ENCODE measurements at places on chromosomes 1 and 21.

DNA sequence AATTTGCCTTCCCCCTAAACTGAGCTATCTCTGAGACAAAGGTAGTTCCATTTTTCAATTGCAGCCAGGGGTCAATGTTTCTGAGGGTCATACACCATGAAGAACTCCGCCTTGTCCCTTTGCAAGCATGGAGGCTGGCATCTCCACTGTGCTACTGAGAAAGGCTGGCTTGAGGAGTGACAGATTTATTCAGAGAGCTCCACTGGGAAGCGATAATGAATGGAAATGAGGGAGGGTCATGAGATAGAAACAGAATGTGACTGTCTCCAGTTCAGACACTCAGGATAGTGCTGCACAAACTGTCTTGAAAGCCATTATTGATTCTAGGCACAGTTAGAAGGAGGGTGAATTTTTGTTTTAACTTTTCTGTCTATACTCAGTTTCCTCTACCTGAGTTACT is 197.5 kb downstream of the ZNF326 start:
- no peak for DNase-seq

DNA sequence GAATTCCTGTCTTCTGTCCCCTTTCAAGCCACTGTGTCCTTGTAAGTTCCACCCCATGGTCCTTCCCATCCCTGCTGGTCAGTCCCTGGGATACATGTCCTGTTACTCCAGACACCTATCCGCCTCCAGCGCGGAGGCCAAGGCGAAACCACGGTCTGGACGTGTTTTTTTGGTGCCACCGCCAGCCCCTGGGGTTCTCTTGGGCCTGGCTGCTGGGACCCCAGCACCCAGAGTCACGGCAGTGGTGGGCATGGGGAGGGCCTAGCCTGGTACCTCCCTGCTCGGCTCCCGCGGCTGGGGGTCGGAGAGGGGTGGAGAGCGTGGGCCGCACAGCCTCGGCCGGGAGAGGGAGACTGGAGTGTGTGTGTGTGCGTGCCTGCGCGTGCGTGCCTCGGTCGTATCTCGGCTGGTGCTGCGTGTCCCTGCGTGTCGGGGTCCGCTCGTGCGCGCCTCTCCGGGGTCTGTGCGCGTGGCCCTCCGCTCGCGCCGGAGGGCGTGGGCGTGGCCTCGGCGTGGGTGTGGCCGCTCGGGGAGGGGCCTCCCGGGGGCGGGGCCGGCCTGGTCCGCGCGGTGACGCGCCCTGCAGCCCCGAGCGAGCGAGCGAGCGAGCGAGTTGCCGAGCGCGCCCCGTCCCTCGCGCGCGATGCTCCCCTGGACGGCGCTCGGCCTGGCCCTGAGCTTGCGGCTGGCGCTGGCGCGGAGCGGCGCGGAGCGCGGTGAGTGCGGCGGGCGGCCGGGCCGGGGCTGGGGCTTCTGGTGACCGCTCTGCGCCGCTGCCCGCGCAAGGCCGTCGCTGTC is at the start of gene VWA1:
Gene VWA1, plus strand, starts transcription at position 585 of the 798 bp plus-strand sequence. Its CDS starts 59 bp downstream, at position 644.
- peak; percentile 86 for DNase-seq

- DNase-seq: no peak
Observed at GRCh38 chr1:231679109-231679508, 52.5 kb downstream of the DISC1 start.

GRCh38 chr21:38341546-38342012 is 84.8 kb downstream of the KCNJ15 start:
- DNase-seq: no peak

GRCh38 chr1:235843461-235843961 is 23.2 kb downstream of the LYST start:
- no peak for DNase-seq

DNA sequence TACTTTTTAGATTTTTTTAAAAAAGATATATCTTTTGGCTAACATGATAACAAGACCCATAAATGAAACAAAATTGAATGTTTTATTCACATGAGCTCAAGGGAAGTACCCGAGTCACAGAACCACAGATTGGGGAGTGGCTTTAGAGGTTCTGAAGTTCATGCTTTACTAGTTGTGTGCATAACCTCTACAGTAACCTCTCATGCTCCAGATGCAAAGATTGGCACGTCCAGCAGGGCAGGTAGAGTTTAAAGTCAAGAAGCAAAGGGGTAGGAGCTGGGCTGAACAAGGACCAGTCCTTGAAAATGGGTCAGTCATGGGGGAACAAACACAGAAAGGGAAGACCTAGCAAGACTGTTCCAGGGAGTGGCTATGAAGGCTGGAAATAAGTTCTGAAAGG is 109.6 kb downstream of the RNF220 start:
- DNase-seq: no peak

GRCh38 chr1:187477103-187477502 is 648.4 kb downstream of the PLA2G4A start:
- no peak for DNase-seq

GRCh38 chr21:42413093-42413492 is 9.4 kb downstream of the UBASH3A start:
- no peak for DNase-seq

DNA sequence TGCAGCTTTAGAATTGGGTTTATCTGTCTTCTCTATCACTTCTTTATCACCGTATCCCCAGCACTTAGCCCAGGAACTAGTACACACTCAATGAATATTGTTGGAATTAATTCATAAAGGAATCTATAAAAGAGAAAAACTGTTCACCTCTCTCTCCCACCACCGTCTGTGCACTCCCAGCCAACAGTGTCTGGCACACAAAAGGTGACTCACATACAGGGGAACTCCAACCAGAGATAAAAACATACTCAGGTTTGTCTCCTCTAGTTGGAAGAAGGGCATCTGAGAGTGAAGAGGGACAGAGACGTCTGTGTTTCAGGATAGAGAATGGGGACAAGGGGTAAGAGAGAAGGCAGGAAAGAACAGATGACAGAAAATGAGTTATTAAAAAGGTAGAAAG is 10.0 kb downstream of the ITLN1 start:
- peak; percentile 68 for DNase-seq

- no peak for DNase-seq
Observed at GRCh38 chr1:245987577-245987976, 519.5 kb downstream of the SMYD3 start.

DNA sequence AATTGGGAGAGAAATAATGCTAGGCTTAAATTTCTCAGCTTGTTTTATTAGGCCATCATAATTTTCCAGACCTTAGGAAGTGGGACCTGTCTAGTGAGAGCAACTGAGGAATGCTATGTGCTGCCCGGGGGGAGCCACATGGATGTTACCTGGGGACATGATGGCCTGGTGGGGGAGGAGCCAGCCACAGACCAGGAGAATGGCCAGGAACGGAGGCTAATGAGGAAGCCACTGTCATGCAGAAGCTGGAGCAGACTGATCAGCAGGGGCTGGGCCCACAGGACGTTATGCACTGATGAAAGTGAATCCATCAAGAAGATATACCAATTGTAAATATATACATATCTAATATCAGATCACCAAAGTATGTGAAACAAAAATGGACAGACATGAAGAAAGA is 4.6 kb upstream of the KRTAP10-1 start:
- no peak for DNase-seq

DNA sequence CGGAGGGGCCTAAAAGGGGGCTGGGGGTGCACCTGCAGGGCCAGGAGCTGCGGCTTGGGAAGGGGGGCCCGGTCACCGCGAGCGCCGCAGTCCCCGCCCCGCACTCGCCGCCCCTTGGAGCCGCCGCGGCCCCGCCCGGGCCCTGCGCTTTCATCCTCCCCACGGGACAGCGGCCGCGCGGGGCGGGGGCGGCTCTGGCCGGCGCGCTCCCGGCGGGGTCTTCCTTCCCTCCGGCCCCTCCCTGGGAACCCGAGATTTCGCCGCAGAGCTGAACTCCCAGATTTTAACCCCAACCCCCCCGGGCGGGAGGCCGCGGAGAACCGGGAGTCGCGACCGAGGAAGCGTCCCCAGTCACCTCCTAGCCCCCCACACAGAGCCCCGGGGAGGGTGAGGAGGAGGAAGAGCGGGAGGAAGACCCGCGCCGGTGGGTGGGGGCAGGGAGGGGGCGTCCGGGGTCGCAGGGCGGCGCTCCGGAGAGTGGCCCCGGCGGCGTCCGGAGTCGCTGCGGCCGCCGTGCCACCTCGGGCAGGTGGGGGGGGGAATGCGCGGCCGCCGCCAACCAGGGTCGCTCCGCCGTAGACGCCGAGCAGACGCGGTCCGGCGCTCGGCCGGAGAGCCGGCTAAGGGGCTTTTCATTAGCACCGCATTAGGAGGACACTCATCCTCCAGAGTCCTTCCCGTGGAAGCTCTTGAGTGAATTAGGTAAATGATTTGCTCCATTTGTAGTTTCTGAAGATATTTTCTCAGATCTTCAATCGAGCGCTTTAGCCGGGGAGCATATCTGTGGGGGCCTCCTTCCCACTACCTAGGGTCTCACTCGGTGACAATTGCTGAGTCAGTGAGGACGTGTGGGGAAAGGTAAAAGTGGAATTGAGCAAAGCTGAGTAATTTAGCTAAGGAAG is 31.6 kb upstream of the NFIA start:
- no peak for DNase-seq

DNA sequence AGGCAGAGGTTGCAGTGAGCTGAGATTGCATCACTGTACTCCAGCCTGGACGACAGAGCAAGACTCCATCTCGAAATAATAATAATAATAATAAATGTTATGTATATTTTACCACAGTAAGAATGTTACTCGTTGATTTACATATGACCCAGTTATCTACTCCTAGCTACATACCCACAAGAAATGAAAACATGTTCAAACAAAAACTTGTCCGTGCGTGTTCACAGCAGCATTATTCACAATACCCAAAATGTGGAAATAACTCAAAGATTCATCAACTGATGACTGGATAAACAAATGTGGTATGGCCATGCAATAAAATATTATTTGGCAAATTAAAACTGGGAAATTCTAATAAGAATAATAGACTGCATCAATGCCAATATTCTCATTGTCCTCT is 31.7 kb upstream of the ENSA start:
- no peak for DNase-seq

- DNase-seq: no peak
Observed at GRCh38 chr1:216500273-216500967, 77.2 kb upstream of the USH2A start.

DNA sequence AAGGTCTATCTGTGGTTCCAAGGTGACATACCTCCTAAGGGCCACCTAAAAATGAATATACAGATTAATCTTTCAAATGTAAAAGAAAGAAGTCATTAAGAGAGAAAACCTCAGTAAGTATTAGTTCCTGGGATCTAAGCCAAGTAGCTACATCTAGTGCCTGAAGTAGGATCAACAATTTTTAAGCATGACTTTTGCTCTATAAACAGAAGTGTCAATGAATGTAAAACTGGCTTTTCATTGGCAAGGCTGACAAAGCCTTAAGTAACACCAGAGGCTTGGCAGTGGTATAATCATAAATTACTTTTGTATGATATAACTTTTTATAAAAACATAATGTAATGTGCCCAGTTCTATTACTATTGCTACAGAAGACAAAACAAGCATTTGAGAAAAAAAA is 12.2 kb upstream of the ACADM start:
- DNase-seq: no peak

DNA sequence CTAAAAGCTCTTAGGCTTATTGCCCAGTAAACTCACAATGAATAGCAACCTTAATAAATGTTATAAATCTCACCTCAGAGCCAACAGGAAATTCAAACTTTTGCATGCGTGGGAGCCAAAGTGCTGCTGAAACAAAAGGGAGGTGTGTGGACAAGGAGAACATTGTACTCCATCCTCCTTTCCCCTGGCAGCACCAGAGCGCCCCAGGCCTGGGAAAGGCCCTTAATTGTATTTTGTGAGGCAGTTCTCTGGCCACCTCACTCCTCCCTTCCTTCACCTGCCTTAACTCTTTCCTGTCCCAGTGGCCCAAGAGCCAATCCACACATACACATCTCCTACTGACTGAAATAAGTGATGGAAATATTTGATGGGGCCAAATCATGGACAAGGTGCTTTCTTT is 648.5 kb downstream of the LMO4 start:
- DNase-seq: no peak

DNA sequence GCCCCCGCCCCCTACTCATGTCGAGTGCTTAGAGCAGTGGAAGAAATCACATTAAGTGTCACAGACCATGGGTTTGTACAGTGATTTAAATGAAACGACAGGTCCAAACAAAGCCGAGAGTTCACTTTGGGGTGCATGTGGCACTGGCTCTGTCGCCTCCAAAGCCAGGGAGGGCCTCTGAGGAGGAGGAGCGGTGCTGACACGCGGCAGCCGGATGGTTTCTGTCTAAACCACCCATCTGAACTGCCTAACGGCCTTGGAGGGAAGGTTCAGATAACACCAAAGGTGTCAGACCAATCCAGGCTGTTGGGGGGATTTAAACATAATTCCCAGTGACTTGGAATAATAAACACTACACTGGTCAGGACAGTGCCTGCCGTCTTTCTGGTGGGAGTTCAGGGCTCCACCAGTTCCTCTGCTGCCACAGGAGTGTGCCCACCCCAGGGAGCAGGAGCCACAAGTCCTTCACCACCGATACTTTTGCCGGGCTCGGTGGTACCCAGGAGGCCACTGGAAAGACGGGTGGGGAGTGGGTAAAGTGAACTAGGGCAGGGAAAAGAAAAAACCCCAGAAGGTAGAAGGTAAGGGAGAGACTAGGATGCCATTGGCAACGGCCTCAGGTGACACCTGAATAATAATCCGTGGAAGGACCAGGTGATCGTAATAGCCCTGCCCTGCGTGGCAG is 78.2 kb downstream of the SLC66A1 start:
- DNase-seq: no peak

DNA sequence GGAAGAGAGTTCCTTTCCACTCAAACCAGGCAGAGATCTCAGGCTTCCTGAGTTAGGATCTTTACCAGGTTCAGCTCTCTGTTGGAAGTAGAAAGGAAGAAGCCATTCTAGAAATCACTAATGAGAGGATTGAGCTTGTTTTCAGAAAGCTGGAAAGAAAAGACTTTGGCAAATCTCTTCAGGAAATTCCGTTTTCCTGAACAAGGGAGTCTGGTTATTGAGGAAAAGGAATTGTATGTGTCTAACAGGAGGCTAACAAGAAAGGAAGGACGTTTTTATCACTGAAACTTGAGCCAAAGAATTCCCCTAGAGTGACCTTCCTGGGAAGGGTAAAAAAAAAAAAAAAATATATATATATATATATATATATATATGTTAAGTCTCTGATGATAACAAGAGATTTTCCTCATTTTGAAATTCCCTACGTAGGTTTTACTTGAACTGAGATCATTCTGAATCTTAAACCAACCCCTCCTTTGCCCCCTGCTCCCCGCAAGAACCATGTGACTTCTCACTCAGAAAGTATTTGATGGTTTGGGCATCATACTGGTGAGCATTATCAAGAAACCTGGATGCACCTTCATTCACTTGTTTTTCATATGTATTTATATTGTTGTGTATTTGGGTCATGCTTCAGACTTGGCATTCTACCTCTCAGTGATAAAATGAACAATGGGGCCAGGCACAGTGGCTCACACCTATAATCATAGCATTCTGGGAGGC is 98.4 kb upstream of the BMP8A start:
- DNase-seq: no peak

GRCh38 chr1:171233183-171233582 is 15.1 kb upstream of the FMO1 start:
- DNase-seq: no peak

GRCh38 chr1:173714441-173714758 is 381 bp upstream of the KLHL20 start:
- no peak for DNase-seq
